Heart left ventricle (tissue), 16 donors: ENCODE measurements at places on chromosomes 1 and 21. TPM values are rescaled to one million over a fixed set of nuclear protein-coding genes. Genes with fewer than 3 reads are reported as not detected.

GRCh38 chr1:212205843-212206242 is 79.4 kb upstream of the PPP2R5A start:
- no peak for DNase-seq

DNA sequence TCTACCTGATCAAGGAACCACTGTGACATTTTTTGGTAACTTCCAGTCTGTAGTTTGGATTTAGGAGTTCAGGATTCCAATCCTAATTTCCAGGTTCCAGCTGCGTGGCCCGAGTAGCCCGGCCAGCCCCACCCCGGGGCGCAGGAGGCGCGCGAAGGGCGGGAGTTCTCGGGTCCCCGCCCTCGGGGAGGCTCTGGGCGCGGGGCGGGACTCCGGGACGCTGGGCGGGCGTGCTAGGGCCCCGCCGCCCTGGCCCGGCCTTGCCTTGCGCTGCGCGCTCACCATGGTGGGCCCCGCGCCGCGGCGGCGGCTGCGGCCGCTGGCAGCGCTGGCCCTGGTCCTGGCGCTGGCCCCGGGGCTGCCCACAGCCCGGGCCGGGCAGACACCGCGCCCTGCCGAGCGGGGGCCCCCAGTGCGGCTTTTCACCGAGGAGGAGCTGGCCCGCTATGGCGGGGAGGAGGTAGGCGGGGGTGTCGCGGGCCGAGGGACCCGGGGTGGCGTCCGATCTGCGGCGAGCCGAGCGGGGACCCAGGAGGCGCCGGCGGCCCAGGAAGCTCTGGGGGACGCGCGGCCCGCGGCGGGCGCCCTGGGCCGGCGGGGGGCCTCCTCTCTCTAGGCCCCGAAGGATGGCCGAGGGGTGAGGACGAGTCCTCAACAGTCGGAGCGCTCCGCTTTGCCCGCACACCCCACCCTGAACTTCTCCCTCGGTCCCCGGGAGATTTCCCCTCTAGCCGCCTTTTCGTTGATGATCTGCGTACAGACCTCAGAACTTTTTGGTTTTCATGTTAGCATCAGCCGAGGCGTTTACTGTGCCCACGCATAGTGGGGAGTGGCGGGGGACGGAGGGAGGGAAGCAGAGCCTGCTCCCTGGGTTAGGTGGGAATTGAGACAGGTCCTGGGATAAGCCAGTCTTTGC is at the start of gene NENF:
Gene NENF (plus strand): TSS at position 260 of the 916 bp plus-strand sequence. CDS start 24 bp downstream, at position 284.
- DNase-seq: peak; percentile 88

- no peak for DNase-seq
Observed at GRCh38 chr1:221667504-221667903, 74.4 kb downstream of the DUSP10 start.

DNA sequence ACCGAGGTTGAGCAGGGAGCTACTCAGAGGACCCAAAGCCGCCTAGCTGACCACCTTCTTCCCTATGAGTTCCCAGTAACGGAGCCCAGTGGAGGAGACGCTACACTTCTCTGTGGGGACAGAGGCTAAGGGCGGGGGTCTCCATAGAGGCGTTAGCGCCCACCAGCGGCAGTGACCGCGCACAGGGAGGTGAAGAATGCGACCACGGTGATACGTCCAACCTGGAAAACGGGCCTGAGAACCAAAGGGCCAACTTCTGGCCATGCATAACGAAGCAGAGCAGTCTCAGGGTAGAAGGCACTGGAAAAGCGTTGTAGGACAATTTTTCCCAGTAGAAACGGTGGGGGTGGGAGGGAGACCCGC is 400 bp upstream of the COG2 start:
- peak; percentile 30 for DNase-seq

DNA sequence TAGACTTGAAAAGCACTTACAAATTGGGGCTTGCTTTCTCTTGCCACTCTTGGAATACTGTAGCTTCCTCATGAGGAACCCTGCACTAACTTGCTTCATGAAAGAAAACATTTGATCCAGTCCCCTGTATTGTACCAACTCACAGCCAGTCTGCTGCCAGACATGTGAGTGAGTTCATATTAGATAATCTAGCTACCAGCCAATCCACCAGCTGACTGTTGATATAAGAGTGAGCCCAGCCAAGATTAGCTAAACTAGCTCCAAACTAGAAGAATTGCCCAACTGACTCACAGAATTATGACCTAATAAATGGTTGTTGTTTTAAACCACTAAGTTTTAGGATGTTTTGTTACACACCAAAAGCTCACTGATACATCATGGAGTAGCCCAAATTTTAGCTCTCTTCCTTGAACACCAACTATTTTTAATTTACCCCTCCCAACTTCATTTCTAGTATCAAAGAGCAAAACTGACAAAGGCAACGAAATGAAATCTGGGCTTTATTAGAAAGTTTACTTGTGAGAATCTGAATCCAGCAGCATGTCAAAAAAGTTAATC is 6.6 kb upstream of the RGS8 start:
- DNase-seq: no peak

GRCh38 chr1:40257313-40257687 is 736 bp upstream of the ZMPSTE24 start:
- DNase-seq: no peak

GRCh38 chr1:235913311-235913710 is 46.6 kb upstream of the LYST start:
- no peak for DNase-seq

DNA sequence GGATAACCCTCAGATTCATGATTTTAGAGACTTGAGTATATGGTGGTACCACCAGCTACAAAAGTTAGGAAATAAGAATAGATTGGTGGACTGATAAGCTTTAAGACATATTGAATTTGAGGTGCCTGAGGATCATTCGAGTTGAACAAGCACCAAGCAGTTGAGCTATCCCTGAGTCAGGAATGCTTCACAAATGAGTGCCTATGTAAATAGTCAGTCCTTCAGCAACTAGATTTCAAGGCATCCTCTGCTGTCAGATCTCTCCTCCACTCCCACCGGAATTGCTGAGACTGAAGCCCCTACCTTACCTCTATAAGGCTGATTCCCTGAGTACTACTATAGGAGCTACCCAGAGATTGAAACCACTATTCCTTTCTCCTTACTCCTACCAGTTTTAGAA is 7.1 kb downstream of the BTF3L4 start:
- DNase-seq: no peak

DNA sequence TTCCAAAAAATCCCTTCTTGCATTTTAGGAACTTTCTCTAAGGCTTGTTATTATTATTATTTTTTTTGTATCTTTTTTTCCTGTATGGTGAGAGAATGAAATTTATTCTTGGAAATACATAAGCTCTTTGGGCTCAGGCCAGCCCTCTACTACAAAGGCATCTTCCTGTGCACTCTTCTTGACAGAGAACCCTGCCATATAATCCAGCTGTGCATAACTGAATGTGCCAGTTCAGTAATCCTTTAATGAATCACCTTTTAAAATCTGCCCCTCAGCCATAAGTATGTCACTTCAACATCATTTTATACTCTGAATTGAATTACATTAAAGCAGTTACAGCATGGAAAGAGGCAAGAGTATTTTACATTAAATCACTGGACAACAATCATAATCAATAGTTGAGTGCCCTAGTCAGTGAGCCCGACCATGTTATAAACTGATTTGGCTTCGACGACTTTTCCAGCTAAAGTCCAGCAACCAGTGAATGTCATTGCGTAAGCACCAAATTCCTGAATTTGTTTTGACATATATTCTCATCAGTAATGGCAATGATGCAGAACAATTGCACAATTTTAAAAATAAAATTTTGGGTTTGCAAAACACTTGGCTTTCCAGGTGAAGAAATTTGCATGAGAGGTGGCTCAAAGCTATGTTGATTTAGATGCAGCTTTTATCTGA is 59.2 kb upstream of the KCNK2 start:
- no peak for DNase-seq

GRCh38 chr1:235470741-235471439 is 33.4 kb downstream of the B3GALNT2 start:
- no peak for DNase-seq

- DNase-seq: no peak
Observed at GRCh38 chr1:66383168-66383567, 150.8 kb upstream of the SGIP1 start.

GRCh38 chr21:28299946-28300345 is 692.7 kb downstream of the LTN1 start:
- no peak for DNase-seq

- no peak for DNase-seq
Observed at GRCh38 chr1:172990598-172991215, 60.0 kb downstream of the TNFSF18 start.

GRCh38 chr21:34552360-34553098 is 40.5 kb upstream of the KCNE1 start:
- no peak for DNase-seq

- DNase-seq: peak; percentile 61
Observed at GRCh38 chr1:45569962-45570581, 13.8 kb upstream of the NASP start.

GRCh38 chr1:196515904-196516303 is 92.3 kb downstream of the KCNT2 start:
- DNase-seq: no peak

The SFT2D2 gene
- polyA plus RNA-seq: 2.7 TPM

The C1orf226 gene
- polyA plus RNA-seq: 3.1 TPM

The AIM2 gene
- 0.38 TPM for polyA plus RNA-seq

The HMGCS2 gene
- 0.97 TPM for polyA plus RNA-seq

The FCER1A gene
- 0.15 TPM for polyA plus RNA-seq

The TMPRSS15 gene
- not detected for polyA plus RNA-seq

The PROX1 gene
- polyA plus RNA-seq: 6.9 TPM

The ETV3L gene
- not detected for polyA plus RNA-seq

The HES4 gene
- polyA plus RNA-seq: 25.7 TPM

The TEX38 gene
- not detected for polyA plus RNA-seq

The FCN3 gene
- 141 TPM for polyA plus RNA-seq

The CLCA4 gene
- polyA plus RNA-seq: not detected

The HAO2 gene
- not detected for polyA plus RNA-seq

The SELP gene
- polyA plus RNA-seq: 2.3 TPM
